Suprapubic skin (tissue), 4 donors: ENCODE measurements at places on chromosomes 1 and 21. TPM values are rescaled to one million over a fixed set of nuclear protein-coding genes. Genes with fewer than 3 reads are reported as not detected.

GRCh38 chr1:198837278-198838021 lies 198.6 kb downstream of the PTPRC start:
- no peak for DNase-seq

GRCh38 chr1:68495968-68496679 lies 758 bp downstream of the DEPDC1 start:
- no peak for DNase-seq

GRCh38 chr21:30240661-30241060 lies 24.8 kb upstream of the CLDN8 start:
- DNase-seq = no peak

- no peak for DNase-seq
Observed at GRCh38 chr1:86380257-86380861, 15.8 kb downstream of the ODF2L start.

DNA sequence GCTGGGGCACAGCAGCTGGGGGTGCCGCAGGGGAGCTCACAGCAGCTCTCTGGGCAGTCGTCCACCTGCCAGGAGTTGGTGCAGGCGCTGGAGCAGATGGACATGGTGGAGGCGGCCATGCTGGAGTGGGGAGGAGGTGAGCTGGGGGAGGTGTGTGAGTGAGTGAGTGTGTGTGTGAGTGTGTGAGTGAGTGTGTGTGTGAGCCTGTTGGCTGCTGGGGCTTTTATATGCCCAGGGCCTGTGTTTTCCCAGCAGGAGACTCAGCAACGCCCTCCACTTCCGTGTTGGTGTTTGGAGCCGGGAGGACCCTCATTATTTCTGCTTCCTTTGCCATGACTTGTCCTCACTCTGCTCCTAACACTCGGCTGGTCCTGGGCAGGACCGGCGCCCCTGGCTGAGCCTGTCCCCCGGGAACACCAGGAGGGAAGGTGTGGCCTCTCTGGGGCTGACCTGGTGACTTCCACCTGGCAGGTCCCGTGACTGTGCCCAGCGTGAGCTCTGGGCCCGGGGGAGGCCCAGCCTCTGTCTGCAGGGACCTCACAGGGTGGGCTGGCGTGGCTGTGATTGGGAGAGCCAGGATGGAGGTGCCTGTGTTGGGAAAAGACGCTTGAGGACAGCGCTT lies at the start of gene KRTAP10-2:
TSS of gene KRTAP10-2 (minus strand) at position 166 of the 622 bp plus-strand sequence. CDS start at position 119, 47 bp downstream.
- no peak for DNase-seq

DNA sequence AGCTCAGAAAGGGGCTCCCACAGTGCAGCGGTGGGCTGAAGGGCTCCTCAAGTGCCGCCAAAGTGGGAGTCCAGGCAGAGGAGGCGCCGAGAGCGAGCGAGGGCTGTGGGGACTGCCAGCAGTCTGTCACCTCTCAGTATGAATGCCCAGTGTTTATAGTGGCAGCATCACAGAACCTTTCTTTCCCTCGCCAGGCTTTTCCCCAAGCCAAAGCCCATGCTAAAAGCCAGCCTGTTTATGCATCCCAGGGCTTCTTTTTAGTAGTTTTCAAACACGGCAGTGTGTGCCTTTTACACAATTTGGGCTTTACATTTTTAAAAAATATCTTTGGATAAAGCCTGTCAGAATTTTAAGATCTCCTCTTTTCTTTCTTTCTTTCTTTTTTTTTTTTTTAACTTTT lies 70.6 kb downstream of the CENPF start:
- DNase-seq = no peak

- no peak for DNase-seq
Observed at GRCh38 chr1:198552668-198553416, 12.4 kb upstream of the ATP6V1G3 start.

DNA sequence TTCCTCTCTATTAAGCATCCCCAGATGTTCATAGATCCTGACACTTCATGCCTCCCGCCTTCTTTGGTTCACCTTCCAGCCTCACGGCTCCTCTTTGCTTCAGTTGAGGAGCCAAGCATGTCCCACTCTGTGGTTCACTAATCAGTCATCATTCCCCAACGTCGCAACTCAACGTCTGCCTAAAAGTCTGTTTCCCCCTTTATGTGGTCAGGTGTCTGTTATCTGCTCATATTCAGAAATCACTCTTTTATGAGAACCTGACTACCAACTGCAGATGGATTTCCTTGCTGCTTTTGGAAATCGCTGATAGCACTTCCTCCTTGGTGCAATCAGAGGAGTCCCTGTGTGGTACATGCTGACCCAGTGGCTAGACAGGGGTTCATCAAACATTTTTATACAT lies 94.1 kb upstream of the VANGL1 start:
- DNase-seq = no peak

- no peak for DNase-seq
Observed at GRCh38 chr1:41044187-41044586, 22.7 kb upstream of the SLFNL1 start.

- DNase-seq = peak; percentile 90
Observed at GRCh38 chr1:9438431-9439073, 100.7 kb upstream of the SLC25A33 start.

- no peak for DNase-seq
Observed at GRCh38 chr1:38992412-38993111, 1.5 kb downstream of the AKIRIN1 start.

DNA sequence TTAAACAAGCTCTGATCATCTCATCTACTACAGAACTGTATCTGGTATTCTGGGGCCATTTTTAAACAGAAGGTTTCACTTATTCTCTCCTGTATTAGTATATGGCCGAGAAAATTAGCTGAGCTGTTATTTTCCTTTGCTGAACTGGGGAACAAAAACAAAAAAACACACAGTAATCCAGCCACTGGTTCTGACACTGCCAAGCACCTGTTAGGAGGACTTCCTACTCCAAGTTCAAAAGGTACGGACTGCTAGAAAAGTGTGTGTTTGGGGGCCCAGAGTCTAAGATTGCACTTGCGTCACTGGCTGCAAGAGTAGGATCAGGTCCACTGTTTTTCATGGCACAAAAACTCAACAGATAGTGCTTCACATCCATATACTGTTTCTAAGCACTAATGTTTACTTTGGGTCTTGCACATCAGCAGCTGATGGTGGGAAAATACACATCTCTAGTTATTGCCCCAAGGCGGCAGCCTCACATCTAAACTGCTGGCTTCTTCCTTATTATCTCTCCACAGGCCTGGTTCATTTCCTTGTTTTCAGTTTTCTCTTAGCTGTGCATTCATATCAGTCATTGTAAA lies 226.1 kb downstream of the FGGY start:
- no peak for DNase-seq

GRCh38 chr1:210400043-210400840 lies 71.5 kb downstream of the HHAT start:
- DNase-seq = no peak

GRCh38 chr1:228315484-228315944 lies 91.1 kb downstream of the TRIM11 start:
- DNase-seq = no peak

- no peak for DNase-seq
Observed at GRCh38 chr21:14985306-14985705, 79.5 kb downstream of the NRIP1 start.

GRCh38 chr1:227797144-227797543 lies 18.3 kb upstream of the PRSS38 start:
- no peak for DNase-seq

GRCh38 chr1:19219451-19219850 lies 9.4 kb upstream of the UBR4 start:
- no peak for DNase-seq

DNA sequence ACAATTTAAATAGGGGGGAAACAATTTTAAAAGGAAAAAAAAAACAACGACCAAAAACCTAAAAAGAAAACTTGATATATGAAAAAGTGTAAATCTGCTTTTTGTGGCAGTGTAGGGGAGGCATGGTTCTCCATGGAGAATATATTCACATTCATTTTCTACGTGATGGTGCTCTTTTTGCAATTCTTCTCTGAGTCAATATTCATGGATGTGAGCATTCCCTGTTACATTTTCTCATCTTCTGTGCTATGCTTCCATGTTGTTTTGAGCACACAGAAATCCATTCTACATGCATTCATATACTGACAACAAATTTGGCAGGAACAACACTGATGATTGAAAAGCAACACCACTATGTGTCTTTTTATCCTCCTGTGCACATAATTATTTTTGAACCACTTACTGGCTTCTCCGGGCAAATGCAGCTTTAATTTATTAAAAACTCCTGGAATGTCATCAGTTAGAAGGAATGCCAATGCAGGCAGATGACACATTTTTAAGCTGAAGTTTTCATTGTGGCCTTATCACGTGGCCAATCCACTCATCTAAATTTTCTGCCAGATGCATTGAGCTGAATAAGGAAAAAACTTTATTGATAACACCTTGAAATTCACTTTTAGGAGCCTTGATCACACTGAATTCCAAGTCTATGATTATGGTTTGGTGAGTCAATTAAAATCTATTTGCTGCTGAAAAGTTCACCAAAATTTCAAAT lies 590.6 kb downstream of the NUF2 start:
- DNase-seq = no peak

GRCh38 chr1:96076589-96076988 lies 645.0 kb upstream of the PTBP2 start:
- DNase-seq = no peak

- DNase-seq = no peak
Observed at GRCh38 chr1:43832255-43832654, 101.3 kb upstream of the ARTN start.

DNA sequence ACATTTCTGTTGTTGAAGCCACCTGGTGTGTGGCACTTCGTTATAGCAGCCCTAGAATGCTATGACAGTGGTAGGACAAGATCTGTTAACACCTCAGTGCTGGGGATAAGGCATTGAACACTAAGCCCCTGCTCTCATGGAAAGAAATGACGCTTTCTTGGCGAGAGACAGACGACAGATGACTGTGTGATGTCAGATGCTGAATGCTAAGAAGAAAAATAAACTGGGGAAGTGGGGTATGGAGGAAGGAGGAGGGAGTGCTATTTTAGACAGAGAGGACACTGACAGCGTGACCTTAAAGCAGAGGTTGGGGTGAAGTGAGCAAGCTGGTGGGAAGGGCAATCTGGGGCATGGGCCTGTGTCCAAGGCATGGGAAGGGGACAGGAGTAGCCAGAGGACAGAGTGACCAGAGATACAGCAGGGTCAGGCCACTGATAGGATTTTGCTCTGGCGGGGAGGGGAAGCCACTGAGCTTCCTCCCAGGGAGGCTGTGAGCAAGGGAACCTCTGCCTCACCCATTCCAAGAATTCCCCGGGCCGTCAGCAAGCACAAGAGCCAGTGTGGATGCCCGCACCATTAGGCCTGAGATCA lies 15.2 kb downstream of the DOP1B start:
- no peak for DNase-seq

DNA sequence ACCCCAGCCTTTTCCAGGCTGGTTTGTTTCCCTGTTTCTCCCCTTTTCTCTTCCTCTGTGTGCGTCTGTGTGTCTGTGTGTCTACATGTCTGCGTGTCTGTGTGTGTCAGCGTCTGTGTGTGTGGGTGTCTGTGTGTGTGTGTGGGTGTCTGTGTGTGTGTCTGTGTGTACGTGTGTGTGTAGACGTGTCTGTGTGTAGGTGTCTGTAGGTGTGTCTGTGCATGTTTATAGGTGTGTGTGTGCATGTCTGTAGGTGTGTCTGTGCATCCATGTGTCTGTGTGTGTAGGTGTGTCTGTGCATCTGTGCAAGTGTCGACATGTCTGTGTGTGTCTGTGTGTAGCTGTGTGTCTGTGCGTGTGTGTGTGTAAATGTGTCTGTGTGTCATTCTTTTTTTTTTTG lies 3.3 kb downstream of the TTLL10 start:
- no peak for DNase-seq

- no peak for DNase-seq
Observed at GRCh38 chr1:24641646-24642151, 1.4 kb upstream of the SRRM1 start.

DNA sequence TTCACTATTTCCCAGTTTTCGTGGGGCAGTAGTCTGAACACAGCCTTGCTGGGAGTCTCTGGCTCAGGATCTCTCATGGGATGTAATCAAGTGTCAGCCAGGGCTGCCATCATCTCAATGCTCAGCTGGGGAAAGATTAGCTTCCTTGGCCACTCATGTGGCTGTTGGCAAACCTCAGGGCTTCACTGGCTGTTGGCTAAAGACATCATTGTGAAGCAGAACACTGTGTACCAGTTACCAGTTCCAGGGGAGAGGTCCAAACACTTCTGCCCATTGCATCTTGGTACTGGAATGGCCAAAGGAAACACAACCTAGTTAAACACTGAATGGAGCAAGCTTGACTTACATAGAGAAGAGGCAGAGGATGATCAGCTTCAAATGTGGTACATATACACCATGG lies 33.7 kb downstream of the AADACL4 start:
- no peak for DNase-seq

DNA sequence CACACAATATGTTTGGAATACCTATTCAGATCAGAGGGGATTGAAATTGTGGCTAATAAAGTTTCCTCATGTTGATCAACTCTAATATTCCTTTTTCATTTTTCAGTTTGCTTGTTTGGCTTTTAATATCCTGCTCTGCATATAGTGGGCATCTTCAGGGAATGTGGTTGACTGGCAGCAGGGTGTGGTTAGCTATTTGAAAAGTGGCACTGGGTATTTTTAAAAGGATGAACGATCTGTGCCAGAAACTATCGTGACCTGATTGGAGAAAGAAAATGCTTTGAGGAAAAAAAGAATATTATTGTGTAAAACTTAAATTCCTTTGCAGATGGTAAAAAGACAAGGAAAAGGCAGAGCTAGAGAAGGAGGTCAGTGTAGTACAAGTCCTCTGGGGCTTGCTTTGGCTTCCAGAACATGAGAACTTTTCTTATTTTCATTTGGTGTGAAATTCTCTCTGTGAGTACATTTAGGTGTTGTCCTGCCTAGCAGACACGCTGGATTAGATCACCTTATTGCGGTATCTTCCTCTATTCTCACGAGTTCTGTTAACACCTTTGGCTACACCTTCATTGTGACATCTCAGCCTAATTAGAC lies 329.7 kb upstream of the SNX7 start:
- no peak for DNase-seq

DNA sequence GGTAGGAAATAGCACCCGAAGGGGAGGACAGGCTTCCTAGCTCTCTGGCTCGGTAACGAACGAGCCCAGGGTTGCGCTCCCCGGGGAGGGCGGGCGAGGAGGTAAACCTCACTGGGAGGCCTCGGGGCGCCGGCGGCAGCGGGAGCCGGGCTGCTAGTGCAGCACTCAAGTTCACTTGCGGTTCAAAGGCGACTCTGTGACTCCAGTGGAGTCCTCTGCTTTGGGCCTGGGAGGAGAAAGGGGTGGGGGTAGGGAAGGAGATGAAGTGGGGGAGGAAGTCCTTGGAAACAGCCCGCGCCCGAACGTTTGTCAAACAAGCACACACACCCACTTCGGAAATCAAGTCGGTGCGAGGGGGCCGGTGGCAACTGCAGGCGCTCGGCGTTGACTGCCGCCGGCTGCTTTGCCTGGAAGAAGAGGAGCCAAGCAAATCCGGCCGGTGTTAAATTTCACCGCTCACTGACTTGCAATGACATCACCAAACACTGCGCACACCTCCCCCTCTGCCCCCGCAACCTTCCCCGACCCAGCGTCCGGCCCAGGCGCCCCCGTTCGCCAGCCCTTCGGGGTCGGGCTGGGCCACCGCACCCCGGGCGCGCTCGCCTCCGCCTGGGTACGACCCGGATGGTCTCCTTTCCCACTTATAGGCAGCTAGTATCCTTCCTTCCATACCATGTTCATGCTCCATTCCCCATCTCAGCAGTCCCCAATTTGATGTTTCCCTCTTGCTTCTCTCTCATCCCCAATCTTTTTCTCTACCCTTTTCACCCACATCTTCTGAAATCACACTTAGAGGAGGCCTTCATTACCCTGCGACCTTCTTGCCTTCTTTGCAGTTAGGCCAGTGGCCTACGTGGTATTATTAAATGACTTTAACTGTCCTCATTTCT lies at the start of gene COL24A1:
TSS of gene COL24A1 (minus strand) at position 207 of the 890 bp plus-strand sequence. CDS start 376 bp downstream, outside the sequence.
- peak; percentile 59 for DNase-seq

PAQR6 gene
- total RNA-seq = 8.5 TPM

KCNJ9 gene
- total RNA-seq = not detected

PBX1 gene
- 28.8 TPM for total RNA-seq

AMY1C gene
- not detected for total RNA-seq
